ENCODE measurements at places on chromosomes 7 and 10.
A peak's percentile ranks its signal among the peaks of the same experiment; 100 is the strongest.

DNA sequence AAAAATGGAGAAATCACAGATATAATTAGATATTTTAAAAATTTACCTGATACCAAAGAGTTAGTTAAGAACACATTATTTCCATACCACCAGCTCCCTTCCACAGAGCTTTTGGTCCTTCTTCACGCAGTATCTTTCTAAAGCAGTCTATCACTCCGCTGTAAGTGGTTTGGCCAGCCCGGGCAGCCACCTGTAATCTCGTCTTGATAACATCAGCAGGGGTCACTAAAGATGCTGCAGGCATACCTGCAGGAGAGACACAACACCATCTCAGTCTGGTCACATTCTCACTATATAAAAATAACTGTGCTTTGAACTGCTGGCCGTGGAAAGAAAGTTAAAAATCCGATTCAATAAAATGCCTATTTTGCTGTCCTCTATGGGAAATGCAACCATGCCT is 200.1 kb downstream of the SLC25A13 start:
- no peak for DNase-seq

GRCh38 chr10:27747096-27747451 is 1.5 kb upstream of the MKX start:
- DNase-seq, result no peak

DNA sequence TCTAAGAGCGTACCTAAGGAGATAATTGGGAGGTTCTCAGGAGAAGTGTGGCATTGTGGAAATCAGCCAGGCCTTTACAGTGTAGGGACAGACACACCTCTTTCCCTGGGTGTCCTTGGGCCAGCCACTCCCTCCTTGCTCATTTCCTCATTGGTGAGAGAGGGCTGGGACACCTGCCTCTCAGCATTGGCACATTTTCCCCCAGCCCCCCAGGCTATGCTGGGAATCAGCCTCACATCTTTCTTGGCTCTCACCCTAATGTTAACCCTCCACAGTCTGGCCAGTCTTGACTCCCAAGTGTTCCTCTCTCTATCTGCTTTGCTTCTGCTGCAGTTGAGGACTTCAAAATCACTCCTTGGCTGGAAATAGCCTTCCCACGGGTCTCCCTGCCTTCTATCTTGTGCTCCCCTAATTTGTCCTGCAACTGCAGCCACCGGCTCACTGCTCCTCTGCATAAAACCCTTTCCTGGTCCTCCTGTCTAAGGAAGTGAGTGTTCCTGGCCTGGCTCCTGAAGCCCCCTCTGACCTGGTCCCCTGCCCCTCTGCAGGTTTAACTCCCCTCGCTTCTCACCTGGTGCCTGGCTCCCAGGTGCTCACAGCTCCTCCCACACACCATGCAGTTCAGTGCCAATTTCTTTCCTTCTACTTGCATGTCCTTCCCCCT is 15.8 kb downstream of the TBXAS1 start:
- DNase-seq, result no peak

DNA sequence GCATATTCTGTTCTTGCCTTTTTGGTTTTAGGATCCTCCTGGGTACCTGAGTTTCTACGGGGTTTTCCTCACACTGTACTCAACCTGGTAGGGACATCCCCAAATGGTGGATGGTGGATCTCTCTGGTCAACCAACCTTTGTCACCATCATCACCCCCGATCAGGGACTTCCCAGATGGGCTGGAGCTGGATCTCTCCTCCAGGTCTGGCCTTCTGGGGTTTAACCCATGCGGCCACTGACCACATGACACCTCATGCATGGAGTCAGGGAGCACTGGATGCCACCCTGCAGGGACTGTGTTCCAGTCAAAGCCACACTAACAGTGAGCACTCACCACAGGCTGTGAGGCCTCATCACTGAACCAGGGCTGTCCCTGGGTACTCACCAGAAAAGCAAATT is 80.0 kb downstream of the CELF2 start:
- no peak for DNase-seq

DNA sequence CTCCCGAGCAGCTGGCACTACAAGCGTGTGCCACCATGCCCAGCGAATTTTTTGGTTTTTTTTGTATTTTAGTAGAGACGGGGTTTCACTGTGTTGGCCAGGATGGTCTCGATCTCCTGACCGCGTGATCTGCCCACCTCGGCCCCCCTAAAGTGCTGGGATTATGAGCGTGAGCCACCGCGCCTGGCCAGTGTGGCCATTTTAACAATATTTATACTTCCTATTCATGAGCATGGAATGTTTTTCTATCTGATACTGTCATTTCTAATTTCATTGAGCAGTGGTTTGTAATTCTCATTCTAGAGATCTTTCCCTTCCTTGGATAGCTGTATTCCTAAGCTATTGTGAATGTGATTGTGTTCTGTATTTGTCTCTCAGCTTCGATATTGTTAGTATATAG is 96.2 kb downstream of the GLCCI1 start:
- no peak for DNase-seq

- DNase-seq, result no peak
Observed at GRCh38 chr7:123741940-123742339, 6.9 kb downstream of the WASL start.

- no peak for DNase-seq
Observed at GRCh38 chr10:79313320-79313719, 33.9 kb upstream of the PPIF start.

DNA sequence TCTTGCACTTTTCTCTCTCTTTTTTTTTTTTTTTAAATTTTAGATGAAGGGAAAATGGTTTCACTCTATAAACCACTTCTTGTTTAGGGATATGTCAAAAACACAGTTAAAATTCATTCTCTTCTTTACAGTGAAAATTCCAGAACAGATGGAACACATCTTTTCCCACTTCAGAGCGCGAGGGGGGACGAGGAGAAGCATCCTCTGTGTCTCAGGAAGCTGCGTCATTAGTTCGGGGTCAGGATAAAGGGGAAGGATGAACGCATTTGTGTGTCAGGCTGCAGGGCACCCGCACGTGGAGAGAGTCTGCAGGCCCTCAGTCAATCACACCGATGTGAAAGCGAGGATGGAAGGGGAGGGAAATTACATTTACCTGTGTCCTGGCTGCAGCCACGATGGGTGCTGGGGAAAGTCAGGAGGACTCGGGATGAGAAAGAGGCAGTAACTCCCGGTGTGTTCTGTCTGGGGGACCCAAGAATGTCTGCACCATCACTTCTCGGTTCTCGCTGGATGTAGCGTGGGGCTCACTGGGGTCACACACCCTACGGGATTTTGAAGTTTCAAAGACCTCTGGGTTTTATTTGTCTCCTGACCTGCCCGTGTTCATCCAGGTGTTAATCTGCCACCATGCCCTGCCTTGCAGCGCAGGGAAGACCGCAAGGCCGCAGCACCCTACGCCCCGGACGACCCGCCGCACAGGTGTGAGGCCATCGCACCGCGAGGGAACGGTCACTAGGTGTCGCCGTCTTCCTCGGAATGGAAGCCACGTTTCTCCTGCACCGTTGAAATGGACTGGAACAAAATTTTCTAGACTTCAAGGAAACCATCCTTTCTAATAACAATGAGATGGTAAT is 66.7 kb upstream of the PITRM1 start:
- peak; percentile 45 for DNase-seq

GRCh38 chr7:27901028-27901760 is 161.2 kb downstream of the TAX1BP1 start:
- DNase-seq, result no peak

- no peak for DNase-seq
Observed at GRCh38 chr10:118272149-118272721, 69.9 kb downstream of the FAM204A start.

DNA sequence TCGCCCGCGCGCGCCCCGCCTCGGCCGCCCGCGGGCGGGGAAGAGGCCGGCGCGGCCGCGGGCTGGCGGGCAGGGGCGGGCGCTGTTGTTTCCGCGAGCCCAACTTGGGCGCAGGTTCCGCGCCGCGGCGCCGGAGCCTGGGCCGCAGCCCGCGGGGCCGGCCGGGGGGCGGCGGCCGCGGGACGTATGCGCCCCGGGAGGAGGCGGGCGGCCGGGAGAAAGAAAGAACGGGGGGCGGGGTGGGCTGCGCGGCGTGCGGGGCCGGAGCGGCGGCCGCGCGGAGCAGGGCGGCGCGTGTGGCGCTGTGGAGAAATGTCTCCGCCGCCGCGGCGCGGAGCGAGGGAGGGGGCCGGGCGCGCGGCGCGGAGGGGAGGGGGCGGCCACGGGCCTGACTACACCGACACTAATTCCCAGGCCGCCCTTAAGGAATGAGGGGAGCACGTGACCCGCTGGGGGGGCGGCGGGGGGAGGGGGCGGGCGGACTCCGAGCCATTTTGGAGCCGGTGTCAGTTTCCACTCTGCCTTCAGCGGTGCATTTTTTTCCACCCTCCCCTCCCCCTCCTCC is at the start of gene BMI1:
TSS of gene BMI1 (plus strand) at position 509 of the 565 bp plus-strand sequence. CDS start 5,351 bp downstream, outside the sequence.
- no peak for DNase-seq

- no peak for DNase-seq
Observed at GRCh38 chr7:158754746-158755444, 50.3 kb upstream of the NCAPG2 start.

DNA sequence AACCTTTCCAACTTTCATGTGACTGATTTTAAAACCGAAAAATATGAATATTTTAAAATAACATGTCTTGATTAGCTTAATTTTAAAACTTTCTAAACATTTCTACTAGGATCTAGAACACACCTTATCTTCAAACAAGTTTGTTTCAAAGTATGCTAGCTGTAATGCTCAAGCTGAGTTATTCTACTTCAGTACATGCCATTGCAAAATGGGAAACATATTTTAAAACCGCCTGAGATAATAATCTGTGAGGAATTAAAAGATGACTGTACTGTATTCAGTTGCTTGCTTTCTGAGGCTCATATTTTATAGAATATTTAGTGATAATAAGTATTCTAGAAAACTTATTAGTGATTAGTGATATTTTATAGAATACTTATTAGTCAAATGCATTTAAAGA is 99.6 kb downstream of the LMBR1 start:
- no peak for DNase-seq

DNA sequence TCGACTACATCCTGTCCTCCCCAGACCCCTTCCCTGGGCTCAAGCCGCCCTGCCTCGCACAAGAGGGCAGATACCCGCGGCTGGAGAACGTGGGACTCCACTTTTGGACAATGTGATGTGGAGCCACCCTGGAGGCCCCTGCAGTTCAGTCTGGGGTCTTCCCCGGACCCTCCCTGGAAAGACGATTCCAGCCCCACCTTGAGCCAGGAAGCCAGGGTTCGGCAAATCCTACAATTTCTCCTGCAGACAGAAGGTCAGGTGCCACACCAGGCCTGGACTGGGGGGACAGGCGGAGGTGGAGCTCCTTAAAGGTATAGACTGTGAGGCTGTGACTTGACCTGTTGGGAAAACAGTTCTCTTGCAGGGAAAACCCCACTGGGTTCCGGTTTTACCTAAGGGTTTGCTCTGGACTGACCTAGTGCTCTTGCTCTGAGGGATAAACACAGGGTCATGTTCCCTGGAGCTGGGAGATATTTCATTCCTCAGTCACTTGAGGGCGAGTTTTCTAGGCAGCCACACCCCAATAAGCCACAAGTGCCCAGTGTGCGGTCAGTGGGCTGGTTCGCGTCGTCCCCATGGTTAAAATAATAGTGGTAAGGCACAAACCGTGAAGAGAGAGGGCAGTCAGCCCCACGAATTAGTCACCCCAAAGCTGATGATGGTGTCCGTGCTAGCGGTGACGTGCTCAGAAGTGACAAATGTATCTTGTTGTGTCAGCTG is 1.6 kb downstream of the FOXL3 start:
- DNase-seq, result no peak

- no peak for DNase-seq
Observed at GRCh38 chr10:105150259-105150880, 509.3 kb downstream of the SORCS3 start.

DNA sequence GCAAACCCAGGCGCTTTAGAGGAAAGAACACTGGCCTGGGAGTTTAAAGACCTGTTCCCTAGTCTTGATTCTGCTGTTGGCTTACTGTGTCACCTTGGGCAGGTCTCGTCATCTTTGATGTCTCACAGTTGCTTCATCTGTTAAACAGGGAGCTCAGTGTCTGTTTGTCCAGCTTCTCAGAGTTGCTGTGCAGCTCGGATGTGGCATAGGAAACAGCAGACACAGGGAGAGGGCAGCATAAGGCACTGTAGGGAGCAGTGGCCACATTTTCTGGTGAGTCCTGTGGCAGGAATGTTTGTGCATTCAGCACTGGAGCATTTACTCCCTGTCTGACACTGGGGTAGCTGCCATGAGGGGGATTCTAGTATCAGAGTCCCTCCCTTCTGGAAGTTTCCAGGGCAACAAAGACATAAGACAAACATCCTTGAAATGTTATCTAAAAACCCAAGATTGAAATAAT is 2.0 kb downstream of the REPIN1 start:
- DNase-seq, result no peak

DNA sequence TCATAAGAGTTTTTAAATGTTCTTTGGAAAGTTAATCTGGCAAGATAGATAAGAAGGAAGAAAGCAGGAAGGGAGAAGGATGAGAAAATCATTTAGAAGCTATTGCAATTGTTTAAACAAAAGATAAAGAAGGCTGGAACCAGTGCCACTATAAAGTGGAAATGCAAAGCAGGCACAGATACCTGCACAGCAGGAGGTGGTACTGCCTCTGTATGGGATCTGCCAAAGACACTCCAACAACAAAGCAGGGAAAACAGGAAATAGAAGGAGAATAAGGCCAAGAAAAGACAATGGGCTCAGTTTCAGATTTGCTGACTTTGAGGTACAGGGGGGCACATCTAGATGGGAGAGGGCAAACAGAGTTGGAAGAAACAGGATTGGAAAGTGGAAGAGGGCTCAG is 138.6 kb downstream of the PPP1R17 start:
- no peak for DNase-seq

DNA sequence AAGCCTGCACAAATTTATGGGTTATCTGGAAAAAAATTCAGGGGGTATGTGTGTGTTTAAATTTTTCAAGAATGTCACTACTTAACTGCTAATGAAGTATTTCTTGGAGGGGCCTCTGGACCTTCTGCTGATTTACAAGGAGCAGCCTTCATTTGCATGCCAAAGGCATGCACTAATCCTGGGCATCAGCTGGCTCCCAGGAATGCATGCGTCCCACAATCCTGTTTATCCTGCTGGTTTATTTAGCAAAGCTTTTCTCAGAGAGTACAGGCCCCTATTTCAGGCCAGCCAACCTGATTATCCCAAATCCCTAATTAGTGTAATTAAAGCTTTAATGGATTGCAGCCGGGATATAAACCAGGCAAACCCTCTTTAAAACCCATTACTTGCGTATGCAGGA is 170.4 kb downstream of the TAX1BP1 start:
- no peak for DNase-seq

DNA sequence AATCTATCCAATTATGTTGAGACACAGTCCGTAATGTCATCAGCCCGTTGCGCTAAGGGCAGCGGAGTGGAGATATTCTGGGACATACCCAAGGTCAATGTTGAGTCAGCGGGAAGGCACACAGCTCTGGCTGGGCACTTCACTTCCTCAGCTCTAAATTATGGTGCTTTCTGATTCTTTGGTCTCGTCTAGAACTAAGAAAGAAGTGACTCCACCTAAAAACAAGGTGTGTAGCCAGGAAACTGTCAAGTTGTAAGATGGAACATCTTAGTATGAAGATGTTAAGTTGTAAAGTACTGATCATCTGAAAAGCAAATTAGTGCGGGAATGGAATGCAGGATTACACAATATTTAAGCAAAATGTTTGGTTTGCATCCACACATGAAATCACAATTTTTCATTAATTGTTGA is 43.1 kb downstream of the BAIAP2L1 start:
- DNase-seq, result no peak
